ENCODE measurements at places on chromosomes 11 and 22.

- no peak for DNase-seq
These were observed 202.4 kb downstream of the LARGE1 start for GRCh38 chr22:33717694-33718396.

DNA sequence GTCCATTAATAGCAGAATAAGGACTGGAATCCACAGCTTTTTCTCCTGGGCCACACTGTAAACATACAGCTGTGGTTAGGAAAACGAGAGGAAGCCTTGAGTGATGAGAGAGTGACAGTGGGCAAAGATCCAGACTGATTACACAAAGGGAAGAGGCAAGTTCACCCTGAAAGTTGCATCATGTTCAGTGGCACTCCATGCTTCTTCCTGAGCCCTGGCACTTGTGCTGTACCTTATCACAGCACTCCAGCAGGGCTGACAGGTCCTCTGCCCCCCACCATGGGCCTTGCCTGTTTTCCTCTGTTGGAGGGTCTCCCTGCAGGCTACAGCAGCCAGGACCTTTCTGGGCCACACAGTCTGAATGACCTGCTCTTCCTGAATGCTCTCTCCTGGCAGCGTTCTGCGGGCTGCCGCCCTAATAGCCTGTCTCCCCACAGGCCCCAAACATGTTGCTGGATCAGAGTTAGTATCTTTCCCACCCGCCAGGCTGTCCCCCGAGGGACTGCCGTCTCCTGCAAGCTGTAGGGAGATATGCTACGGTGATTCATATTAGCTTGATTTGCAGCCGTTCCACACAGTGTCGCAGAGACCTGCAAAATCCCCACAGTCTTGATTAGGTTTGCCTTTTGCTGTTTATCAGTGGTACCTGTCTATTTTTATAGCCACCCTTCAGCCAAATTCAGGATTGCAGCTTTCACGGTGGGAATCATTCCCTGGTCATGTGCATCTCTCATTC, 60.2 kb downstream of the NTM start:
- DNase-seq = peak; percentile 45

DNA sequence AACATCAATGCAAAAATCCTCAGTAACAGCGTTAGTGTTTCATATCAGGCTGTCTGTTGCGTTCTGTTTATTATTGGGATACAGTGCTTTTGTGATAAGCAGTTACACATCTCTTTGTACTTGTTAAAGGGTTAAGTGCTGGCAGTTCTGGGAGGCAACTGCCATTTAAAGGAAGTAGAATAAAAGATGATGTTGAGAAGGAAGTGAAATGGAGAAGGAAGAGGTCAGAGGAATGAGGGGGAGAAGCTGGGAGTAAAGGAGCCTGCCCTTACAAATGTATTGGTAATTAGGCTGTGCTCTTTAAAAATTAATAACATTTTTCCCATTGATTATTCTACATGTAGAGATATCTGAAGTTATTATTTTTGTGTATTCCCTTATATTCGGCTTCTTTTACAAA, 674.7 kb downstream of the NTM start:
- DNase-seq = peak; percentile 86

- no peak for DNase-seq
These were observed 343.9 kb upstream of the CADM1 start for GRCh38 chr11:115848080-115848479.

GRCh38 chr11:77784572-77784971, 36.0 kb downstream of the RSF1 start:
- no peak for DNase-seq

DNA sequence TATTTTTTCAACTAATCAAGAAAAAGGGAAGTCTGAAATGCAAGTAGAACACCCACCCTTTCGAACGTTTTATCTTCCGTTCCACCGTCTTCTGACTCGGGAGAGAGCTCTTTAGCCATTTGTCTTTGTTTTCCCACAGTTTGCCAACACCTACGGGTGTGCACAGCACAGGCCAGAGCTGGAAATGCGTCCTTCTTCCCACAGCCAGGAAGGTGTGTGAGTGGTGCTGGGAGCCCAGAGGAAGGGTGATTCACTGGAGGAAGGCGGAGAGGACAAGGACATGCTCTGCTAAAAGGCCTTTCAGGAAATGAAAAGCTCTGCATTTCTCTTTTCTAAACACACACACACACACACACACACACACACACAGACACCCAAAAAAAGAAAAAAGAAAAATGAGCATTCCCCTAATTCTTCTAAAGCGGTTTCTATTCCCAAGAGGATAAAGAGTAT, 18.5 kb downstream of the ENDOD1 start:
- DNase-seq = no peak

DNA sequence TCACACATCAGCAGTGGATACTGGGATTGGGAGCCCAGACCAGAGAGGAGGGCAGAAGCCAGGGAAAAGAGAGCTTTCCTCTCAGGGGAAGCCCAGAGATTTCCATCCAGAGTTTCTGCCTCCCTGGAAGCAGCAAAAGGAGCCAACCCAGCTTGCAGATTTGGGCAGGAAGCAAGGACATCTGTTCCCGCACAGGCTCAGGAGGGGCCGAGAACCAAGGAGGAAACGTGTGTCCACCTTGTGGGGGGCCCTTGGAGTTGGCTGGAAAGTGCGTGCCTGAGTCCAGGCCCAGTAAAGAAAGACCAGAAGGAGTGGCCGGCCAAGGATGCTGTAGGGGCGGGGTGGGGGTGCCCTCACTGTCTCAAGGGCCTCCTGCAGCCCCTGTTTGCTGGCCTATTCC, 6.0 kb upstream of the NPTXR start:
- DNase-seq = no peak

DNA sequence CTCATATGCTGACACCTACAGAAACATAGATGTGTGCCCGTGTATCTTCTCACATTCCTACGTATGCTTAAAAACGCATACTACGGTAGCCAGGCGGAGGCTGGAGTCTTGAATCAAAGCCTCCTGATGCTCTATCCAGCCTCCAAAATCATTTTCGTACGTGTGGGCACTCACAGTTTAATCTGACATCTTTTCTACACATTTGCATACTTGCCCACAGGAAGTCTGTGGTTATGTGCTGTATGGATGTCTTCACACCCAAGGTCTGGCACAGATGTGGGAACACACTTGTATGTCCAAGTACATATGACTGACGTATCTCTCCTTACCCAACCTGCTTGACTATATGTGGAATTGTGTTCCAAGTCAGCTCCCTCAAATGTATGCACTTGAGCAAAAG, 561.8 kb upstream of the CADM1 start:
- peak; percentile 80 for DNase-seq

GRCh38 chr22:42275970-42276369, 5.5 kb upstream of the TCF20 start:
- DNase-seq = no peak

DNA sequence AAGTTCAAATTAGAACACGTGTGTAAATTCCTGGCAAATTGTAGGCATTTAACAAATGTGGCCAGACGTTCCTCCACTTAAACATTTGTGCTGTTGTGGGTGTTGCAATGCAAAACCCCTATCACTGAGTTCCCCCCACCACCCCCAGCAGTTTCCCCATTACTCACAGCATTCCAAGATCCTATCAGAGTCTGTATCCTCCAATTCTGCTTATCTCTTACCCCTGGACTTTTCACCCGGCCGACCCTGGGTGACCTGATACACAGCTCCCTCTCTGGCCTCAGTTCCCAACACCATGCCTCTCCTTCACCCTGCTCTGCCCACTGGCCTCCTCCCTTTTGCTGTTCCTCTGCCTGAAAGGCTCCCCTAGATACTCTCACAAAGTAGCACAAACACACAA, 31.4 kb upstream of the AQP11 start:
- DNase-seq = no peak

DNA sequence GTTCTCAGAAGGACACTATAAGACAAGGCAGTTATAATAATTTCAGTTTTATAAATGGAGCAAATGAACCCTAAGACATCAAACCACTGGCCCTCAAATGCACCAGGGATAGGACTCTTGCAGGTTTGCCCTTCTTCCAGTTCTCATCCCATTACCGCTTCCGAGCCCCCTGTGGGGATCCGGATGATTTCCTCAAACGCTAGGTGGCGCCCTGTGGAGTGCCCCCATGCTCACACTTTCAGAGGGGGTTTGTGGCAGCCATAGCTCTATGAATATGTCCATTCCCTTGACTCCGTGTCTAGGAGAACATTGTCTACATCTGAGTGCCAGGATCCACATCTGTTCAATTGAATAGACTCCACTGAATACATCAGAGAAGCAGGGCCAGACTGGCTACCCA, 816.3 kb downstream of the NTM start:
- no peak for DNase-seq

DNA sequence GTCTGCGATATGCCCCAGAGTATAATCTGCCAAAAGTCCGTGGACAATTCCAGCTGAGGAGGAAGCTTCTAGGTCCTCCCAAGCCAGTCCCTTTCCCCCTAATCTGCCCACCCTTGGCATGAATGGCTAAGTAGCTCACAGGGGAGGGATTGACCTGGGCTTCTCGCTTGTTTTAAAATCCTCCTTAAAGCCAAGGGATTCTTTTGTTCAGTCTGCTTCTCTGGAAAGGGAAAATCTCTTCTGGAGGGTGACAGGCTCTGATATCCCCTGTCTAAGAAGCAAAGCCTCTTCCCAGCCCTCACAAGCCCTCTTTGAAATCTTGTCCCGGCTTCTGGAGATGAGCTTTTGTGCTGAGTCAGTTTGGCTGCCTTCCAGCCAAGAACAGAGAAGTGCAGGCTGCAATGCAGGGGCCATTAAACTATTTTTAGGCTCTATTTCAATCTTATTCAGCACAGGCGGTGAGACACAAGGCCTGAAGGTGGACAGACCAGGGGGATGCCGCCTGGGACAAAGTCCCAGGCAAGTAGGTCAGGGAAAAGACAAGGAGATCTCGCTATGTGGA, 23.9 kb downstream of the NEFH start:
- DNase-seq = peak; percentile 17

DNA sequence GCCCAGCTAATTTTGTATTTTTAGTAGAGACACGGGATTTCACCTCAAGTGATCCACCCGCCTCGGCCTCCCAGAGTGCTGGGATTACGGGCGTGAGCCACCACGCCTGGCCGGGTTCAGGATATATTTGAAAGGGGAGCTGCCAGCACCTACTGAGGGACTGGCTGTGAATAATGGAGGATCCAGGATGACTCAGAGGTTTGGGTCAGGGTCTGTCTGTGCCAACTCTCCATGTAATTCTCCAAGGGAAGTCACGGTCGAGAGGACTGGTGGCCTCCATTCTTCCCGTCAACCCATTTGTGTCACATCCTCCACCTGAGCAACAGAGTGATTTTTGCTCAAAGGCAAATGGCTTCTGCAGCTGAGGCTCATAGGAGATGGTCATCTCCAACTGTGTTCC, 3.6 kb upstream of the ARRB1 start:
- DNase-seq = no peak

DNA sequence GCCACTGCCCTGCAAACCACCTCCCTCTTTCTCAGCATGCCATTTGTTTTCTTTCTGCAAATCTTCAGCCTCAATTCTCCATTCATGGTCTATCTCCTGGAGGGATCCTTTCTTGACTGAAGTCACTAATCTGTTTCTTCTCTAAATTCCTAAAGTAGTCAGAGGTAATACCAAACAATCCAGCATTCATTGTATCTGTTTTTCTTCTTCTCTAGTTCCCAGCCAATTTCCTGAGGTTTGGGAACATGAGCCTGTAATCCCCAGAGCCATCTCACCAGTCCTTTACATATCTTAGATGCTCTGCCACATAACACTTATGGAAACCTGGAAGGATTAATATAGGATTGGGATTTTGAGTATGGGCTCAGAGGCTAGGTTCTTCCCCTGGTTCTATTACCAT, 86.5 kb downstream of the MICAL2 start:
- DNase-seq = no peak

DNA sequence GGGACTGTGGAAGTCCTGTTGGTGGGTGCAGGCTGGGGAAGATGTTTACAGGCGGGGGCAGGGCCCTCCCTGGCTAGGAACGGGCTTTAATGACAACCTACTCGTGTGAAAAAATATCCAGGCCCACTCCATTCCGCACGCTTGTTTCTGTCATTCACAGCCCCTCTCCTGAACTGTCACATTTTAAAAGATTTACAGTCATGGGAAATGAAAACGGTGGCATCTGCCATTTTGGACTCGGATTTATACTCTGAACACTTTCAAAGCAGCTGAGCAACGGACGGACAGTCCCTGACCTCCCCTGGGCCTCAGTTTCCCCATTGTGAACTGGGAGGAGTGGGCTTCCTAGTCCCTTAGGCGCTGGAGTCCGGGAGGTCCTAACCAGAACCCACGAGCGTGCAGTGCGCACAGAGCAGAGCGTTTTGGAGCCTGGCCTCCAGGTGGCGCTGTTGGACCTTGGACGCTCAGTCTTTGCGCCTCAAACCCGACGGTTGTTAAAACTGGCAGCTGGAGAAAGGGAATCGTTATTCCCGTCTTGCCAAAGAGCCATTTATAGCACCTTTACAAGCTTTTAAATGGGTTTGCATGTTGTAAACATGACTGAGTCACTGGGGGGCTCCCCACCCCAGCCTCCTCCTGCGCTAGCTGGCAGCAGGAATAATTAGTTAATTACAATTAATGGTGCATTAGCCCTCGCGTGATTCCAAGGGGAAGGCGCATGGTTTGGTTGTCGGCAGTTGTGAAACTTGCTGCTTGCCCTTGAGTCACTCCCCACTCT, 75.3 kb downstream of the FBLN1 start:
- peak; percentile 82 for DNase-seq

- DNase-seq = no peak
These were observed 1177.8 kb downstream of the TBC1D22A start for GRCh38 chr22:47940211-47940610.

DNA sequence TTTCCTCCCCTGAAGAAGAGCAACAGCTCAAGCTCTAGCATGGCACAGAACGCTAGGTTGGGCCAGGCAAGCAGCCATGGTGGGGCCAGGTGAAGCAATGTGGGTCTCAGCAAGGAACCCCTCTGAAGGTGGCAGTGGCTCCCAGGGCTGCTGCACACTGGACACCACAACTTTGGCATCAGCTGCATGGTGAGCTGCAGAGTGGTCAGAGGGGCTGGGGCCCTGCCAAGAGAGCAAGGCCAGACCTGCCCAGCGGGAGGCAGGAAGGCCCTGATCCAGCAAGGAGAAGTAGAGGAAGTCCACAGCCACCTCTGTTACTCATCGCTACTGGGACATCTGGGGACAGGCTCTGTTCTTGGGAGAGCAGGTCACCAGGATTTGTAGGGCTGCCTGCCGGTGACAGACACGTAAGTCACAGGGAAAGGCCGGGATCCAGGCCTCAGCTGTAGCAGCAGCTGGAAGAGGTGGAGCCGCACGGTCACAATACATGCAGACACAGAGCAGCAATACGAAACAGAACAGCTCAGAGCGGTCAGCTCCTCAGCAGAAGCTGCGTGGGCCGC, 12.4 kb downstream of the CYB561A3 start:
- DNase-seq = no peak

DNA sequence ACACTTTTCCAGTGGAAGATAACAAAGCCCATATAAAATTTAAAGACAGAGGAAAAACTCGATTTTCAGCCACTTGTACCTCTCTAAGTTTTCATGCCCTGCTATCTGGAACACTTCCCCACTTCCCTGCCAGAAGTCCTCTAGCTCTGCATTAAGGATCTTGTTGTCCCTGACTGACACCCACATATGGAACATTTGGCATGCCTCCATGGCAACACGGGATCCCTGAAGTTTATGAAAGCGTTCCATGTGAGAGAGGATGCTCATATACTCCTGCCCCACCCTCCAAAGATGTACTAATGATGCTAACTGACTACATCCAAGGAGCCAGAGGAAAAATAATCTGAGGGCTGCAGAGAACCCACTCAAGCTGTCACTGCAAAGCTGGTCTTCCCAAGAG, 8.8 kb upstream of the C11orf91 start:
- DNase-seq = no peak

Measured in MV-4-11 (cell line).